ENCODE measurements at places on chromosomes 6 and 20.

DNA sequence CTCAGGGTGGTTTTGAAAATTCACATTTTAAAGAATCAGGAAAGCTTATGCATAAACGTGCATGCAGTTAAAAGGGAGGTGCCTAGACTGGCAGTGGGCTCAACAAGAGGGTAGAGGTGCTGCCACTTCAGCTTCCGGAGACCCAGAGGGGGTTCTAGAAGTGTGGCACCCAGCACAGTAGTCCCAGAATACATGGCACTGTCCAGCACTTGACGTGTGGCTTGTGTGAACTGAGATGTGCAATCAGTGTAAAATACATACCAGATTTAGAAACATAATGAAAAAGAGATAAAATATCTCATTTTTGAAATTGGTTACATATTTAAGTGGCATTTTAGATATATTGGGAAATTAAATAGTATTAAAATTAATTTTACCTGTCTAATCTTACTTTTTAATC lies 89.3 kb downstream of the RIN2 start:
- no peak for DNase-seq

DNA sequence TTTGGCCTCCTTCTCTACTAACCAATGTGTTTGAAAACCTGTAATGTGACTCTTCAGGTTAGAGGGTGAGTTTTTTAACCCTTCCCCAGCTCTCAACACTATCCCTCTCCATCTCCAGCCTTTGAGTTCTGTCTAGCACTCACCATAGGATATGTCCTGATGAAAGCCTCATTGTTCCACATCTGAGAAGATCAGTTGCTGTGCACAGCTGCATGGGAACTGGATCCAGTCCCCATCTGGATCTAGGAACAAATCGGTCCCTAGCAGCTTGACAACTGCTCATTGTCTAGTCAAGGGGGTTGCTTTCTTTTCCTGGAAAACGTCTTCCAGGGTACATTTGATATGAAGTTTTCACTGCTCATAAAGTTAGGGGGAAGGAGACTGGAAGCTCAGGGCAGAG lies 45.4 kb upstream of the AGPAT4 start:
- DNase-seq = no peak

DNA sequence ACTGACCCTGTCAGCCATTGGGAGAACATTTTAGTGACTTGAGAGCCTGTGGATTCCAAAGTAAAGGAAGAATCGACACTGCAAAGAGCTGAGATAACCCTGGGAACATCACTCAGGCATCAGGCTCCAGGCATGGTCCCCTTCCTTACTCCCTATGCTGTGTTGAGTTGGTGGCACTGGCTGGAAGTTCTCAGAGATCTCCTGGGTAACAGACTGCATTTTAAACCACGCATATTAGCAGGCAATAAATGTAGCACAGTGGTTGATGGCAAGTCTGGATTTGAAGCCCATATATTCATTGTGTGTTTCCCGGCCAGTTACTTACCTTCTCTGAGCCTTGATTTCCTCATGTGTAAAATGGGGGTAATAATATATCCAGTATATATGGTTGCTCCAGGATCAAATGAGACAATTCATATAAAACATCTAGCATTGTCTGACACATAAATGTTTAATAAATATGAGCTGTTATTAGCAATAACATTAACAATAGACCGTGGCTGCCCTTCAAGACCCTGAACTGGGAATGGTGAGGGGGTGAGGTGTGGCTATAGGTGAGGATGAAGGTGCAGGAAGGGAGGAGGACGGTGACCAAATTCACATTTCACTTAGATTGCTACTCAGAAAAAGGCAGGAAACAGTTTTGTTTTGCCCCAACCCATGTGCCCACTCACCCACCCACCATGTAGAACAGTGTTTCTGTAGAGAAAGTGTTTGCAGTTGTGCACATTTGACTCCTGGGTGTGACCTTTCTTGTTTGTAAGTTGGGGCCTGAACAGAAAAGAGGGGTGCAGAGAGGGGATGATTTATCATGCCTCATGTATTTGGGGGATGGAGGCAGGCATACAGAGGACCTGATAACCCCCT lies 2.1 kb downstream of the PLCG1 start:
- no peak for DNase-seq

DNA sequence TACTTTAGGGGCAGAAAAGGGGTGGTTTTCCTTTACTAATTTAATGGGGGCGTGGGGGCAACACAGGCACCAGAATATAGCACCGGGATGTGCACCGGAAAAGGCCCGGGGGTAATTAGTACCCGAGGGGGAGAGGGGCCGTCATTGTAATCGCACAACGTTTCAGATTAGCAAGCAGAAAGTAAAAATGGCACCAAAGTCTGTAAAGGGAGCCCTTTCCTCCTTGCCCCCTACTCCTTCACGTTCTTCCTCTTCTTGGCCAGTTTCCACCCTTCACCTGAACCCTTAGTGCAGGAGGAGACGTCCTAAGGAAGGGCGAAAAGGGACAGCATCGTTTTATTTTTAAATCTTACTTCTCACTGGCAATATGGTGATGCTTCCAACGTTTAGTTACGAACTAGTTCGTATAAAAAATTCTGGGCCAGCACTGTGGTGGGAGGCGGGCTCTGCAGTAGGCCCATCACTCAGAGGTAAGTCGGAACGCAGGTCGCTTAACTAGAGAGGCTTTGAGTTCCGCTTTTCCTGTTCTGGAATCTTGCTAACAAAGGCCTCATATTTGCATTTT lies 742 bp upstream of the CEP85L start:
- DNase-seq = peak; percentile 44

DNA sequence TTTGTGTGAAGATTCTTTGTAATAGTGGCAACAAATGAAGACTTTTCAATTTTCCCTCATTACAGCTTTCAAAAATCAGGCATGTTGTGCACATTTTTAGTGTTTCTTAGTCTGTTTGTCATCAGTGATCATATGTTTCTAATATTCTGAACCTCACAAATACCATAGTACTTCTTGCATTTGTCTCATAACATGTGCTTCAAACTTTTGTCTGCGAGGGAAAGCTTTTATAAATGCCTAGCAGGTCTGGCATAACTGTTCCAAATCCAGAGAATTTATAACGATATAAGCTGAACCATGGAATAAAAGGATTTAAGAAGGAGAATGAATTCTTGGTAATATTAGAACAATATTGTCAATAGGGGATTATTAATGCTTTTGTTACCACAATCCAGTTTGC lies 670.2 kb downstream of the RFPL4B start:
- DNase-seq = no peak

DNA sequence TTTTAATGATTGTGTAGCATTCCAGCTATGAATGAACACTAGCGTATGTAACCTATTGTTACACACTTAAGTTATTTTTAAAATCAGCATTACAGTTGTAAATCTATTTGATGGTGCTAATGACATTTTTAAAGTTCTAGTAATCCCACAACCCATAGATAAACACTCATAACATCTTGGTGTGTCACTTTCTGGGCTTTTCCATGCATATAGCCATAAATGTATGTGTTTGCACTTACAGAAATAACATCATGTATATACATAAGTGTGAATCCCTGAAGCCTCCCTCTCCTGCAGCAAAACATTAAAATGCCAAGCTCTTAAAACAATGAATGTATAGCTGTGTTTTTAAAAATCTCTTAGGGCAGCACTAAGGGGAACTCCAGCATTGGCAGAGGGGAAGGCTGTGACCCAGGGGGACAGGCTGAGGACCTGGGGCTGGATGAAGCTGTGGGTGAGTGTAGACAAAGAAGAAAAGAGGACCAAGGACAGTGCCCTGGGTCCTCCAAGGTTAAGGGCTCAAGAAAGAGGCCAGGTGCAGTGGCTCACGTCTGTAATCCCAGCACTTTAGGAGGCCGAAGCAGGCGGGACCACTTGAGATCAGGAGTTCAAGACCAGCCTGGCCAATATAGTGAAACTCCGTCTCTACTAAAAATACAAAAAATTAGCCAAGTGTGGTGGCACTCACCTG lies 929 bp upstream of the CENPB start:
- no peak for DNase-seq

DNA sequence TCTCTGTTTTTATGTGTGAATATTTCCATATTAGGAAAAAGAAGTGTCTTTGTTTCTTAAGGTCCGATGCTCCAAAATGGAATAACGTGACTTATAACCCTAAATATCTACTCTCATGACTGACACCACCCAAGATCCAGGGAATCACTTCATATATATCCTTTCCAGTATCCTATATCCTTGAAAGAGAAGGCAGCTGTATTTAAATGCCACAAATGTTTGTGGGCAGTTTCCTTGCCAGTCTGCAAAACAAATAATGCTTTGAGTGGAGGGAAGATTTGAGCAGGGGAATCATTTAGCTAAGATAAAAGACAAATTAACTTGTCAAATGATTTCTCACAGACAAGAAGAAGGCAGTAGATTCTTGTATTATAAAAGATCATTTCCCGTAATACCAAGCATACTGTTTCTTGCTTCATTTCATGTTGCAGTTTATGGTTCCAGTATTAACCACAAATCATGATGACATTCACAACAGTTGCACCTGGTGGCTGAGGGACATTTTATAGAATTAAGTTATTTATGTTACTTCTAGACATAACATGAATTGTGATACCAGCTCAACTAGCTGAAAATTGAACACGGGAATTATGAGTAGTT lies 30.0 kb upstream of the FABP7 start:
- DNase-seq = no peak
